ENCODE measurements at places on chromosomes 11 and 22. TPM values are rescaled to one million over a fixed set of nuclear protein-coding genes. Genes with fewer than 3 reads are reported as not detected.

DNA sequence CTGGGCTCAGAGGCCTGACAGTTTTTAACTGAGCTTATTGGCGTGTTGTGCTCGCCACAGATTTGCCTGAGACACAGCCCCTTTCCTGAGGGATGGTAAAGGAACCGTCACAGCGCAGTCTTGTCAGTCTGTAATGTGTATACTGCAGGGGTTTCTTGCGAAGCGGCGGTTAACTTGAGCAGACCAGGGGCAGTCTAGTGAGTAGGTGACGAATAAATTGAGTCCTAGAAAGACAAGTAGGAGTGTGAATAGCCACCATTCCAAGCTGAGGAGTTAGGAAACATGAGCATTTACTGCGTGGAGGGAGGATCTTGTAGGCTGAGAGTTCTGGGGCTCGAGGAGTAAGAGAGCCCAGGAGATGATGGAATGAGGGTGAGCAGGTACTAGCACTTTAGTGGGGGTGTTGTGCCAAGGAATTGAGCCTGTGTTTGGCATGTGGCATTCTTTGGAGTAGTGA is 1.4 kb downstream of the MED15 start:
- no peak for DNase-seq

DNA sequence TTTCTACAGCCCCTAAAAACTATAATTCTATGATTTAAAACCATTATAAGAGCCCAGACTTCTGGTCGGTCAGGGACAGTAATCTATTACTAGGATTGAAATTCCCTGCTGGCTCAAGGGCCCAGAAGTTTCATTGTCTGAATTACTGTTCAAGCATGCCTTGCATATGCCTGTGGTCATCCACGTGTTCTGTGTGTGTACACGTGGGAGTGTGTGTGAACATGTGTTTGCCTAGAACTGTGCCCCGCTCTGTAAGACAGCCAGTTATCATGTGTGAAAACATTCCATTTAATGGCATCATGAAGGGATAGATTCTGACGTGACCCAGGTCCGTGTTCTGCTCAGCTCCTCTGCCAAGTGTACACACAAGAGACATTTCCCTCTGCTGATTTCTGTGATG is 189.3 kb upstream of the NECTIN1 start:
- no peak for DNase-seq

DDI1 gene
- not detected for total RNA-seq

GRAP2 gene
- total RNA-seq, result not detected
